ENCODE measurements at places on chromosomes 7 and 10.
A peak's percentile ranks its signal among the peaks of the same experiment; 100 is the strongest.

GRCh38 chr10:127374901-127375300, 174.2 kb upstream of the NPS start:
- no peak for DNase-seq

GRCh38 chr10:133268532-133268931, 8.1 kb downstream of the ADAM8 start:
- DNase-seq, result no peak

- no peak for DNase-seq
These were observed 3.3 kb downstream of the MAP3K8 start for GRCh38 chr10:30437031-30437841.

- DNase-seq, result no peak
These were observed 480 bp downstream of the MNX1 start for GRCh38 chr7:157009778-157010587.

GRCh38 chr7:96686305-96686704, 23.3 kb downstream of the SEM1 start:
- no peak for DNase-seq

GRCh38 chr10:86585037-86585929, 63.7 kb upstream of the WAPL start:
- DNase-seq, result peak; percentile 44

- DNase-seq, result no peak
These were observed 34.1 kb downstream of the NUB1 start for GRCh38 chr7:151375530-151376217.

- DNase-seq, result no peak
These were observed 56.9 kb downstream of the ADK start for GRCh38 chr10:74207691-74208480.

DNA sequence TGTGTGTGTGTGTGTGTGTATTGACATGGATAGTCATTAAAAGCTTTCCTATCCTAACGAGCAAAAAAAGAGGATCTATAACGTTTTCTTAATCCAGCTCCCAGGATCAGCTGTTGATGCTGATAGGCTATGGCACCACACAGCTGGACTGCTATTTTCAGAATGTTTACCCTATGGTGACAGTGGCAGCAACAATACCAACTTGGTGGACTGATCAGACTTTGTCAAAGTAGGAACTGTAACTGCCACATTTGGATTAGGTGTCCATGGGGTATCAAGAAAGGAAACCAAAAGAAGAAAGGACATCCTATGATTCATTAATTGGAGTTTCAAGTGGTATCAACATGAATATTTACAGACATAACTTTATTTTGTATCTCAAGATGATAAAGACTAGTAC, 2.7 kb upstream of the CLEC5A start:
- no peak for DNase-seq

- DNase-seq, result no peak
These were observed 115.4 kb downstream of the ZMIZ1 start for GRCh38 chr10:79184145-79184625.

DNA sequence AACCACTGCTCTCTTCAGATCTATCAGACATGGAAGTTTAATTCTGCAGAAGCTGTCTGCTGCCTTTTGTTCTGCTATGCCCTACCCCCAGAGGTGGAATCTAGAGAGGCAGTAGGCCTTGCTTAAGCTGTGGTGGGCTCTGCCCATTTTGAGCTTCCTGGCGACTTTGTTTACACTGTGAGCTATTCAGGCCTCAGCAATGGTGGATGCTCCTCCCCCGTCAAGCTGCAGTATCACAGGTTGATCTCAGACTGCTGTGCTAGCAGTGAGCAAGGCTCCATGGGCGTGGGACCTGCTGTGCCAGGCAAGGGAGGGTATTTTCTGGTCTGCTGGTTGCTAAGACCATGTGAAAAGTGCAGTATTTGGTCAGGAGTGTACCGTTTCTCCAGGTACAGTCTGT, 45.1 kb upstream of the CDK14 start:
- DNase-seq, result no peak

DNA sequence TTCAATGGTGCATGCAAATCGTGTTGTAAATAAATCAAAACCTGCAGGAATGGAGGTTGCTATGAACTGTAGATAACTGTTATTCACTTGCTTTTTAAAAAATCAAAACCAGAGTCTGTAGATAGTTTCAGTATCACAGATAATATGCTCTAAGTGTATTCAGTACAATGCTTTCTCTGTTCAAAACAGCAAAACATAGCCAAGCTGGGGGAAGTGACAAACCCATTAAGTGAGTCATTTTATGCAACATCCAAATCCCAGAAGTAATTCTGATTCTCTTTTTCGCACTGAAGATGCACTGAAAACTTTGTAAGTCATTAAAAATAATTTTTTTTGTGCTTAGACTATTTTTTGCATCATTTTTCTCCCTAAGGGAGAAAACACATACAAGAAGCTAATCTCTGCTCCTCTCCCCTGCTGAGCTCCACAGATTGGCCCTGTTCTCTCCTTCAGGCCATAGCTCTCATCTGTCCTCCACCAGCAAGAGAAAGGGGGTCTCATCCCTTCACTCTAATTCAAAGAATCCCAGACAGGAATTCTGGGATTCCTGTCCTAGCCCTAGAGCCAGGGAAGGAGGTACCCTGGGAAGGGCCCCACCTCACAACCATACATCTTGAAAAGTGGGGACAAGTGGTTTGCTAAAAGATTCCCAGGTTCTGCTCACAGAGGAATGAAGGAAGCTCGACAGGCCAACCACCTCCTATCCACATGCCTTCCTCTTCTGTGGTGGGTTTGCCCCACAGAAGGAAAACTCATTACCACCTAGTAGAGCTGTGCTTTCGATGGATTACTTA, 4.9 kb downstream of the PRTFDC1 start:
- no peak for DNase-seq

- DNase-seq, result no peak
These were observed 71.4 kb downstream of the TMEM270 start for GRCh38 chr7:73932364-73932763.

DNA sequence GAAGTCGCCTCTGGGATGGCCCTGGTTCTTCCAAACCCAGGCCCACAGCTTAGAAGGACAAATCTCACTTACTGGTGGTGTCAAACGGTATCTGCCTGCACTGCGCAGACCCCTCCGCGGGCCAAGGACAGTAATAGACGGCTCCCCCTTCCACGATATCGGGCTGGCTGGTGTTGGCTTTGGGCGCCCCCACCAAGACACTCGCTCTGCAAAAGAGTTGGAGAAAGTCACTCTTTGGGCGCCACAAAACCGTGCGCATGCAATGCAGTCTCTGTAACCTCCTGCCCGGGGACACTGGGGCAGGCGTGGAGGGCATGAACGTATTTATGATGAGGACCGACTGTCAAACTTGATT, 1.1 kb downstream of the ITGA8 start:
- DNase-seq, result no peak

- no peak for DNase-seq
These were observed 17.3 kb downstream of the SRGN start for GRCh38 chr10:69104994-69105790.

DNA sequence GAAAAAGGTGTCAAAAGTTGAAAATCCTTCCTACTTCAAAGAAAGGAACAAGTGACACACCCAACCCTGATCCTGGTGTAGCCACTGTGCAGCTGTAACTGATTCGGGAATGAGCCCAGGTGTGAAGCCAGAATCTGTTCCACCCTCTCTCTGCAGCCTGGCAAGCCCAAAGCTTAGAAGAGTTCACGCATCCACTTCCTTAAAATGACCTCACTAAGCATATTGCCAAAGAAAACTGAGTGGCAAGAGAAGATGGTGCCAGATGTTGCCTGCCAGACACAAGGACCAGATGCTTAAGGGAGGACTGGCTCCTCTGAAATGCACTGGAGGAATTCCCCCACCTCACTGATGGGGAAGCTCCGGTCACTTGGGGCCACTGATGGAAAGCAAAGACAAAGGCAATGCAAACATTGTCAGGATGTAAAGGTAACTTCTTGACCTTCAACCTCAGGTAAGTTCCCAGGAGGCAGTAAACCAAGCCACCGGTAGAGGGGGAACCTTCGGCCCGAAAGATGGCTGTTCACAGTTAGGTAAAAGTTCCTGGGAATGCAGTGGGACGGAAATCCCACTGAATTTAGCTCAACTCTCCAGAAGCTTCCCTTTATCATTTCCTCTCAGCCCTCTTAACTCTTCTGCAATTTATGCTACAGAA, 554.9 kb downstream of the KCNMA1 start:
- no peak for DNase-seq

DNA sequence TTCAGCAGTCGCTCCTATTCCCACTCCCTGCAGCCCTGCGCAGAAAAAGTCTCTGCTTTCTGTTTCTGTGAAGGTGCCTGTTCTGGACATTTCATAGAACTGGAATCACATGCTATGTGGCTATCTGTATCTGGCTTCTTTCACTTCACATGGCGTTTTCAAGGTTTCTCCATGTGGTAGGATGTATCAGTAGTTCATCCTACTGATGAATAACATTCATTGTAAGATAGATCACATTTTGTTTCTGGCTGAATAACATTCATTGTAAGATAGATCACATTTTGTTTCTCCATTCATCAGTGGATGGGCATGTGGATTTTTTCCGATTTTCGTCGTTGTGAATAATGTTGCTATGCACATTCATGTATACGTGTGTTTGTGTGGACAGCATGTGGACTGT, 44.5 kb downstream of the HSPA12A start:
- DNase-seq, result no peak

DNA sequence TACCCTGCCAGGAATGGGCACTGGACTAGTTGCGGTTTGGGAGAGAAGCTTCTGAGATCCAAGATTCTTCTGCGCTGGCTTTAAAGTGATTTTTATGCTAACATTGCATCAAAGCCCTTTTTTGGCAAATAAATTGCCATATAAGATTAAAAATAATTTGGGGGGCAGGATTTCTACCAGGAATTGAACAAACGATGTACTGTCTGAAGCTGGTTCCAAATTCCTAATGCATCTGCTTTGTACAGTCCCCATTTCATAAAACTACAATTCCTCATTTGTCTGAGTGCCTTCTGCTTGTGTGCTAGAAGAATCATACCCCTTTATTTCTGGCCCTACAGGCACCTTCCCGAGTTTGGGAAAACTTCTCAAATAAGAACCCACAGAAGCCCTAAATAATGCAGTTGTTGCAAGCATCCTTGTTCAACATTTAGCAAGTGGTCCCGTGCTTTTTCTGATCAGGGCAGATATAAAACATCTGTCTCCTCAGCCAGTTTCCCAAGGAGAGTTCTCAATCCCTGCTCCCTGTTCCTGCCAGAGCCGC, 349.7 kb downstream of the PTEN start:
- no peak for DNase-seq

DNA sequence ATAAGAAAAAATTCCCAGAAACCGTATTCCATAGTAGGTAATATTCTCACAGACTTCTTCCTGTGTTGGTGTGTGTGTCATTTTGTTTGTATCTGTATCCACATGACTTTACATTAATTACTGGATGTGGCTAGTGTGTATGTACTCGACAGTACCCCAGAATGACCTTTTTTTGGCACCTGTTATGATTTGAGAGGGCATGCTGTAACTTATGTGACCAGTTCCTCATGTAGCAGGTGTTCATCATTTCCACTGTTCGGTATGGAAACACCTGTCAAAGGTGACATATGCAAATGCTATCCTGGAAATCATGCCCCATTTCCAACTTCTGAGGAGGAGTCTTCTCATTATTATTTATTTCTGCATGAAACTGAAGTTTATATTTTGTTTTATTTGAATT, 89.3 kb downstream of the ZMYND11 start:
- no peak for DNase-seq

DNA sequence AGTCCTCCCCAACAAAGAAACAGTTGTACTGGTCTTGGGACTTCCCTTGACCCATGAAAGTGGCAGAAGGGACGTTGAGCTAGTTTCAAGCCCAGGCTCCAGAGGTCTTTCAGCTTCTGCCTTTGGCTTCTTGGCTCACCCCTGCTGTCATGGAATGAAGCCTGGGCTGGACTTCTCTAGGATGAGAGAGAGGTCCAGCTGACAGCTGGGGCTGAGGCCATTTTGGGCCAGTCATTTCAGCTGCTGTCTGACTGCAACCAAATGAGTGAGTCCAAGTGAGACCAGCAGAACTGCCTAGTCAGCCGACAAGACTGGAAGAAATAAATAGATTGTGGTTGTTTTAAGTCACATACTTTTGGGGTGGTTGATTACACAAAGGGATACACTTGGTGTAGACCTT, 76.6 kb downstream of the TMEM178B start:
- DNase-seq, result no peak

DNA sequence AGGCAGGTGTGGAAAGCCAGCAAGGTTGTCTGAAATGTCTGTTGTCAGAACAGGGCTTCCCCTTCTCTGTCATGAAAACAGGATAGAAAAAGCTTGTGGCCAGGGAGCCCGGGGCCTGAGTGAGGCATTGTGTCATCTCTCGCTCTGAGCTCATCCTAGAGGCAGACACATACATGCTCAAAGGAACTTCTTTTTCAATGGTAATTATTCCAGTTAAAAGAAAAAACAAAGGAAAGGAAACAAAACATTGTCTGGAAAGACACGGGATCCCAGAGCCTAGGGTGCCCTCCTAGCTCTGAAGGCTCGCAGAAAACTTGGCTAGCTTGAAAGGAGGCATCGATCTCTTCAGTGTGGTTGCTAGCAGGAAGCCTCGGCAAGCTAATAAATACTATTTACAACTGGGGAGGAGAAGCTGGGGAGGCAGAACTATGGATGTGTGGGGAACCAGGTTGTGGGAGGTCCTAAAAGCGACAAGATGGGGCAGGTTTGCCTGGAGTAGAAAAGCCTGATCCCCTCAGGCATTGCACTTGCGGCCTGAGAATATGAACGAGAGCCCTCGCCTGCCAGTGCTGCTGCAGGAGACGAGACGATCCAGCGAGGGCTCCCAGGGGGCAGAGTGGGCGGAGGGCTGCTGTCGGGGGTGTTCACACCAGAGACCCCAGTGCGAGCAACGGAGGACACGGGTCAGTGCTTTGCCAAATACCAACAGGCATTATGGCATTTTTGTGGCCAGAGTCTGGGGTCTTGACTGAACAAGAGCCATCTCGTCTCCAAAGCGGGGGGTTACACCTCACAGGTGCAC, 32.8 kb upstream of the DGKI start:
- DNase-seq, result no peak

GRCh38 chr7:105992905-105993304, 29.8 kb downstream of the CDHR3 start:
- no peak for DNase-seq

- no peak for DNase-seq
These were observed 48.6 kb upstream of the PSMG3 start for GRCh38 chr7:1618475-1618874.

GRCh38 chr10:68109331-68109730, at the start of gene MYPN:
Gene MYPN, plus strand, starts transcription at chr10:68109488. Its CDS starts 11,951 bp downstream, at chr10:68121439.
- no peak for DNase-seq

GRCh38 chr10:48492201-48492600, 112.7 kb downstream of the ARHGAP22 start:
- DNase-seq, result no peak

DNA sequence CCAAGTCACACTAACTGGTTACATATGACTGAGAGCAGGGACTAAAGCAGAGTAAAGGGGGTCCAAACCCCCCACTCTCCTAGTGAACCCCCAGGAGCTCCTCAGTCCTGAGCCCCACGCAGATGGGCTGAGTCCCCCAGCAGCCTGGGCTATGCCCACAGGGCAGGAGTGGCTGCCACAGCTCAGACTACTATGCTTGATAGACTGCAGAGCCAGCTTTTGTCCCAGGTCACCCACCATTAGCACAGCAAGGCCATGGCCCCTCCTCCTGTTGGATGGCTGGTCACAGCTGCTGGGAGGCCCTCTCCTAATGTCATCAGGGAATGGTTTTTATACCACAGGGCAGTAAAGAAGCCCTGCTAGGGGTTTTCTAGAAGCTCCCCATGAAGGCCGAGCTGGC, 46.3 kb upstream of the FGFR2 start:
- no peak for DNase-seq

GRCh38 chr7:82441669-82442478, 1.7 kb downstream of the CACNA2D1 start:
- DNase-seq, result no peak
